Fibroblast of the aortic adventitia (primary cell): ENCODE measurements at places on chromosomes 2 and 18. TPM values are rescaled to one million over a fixed set of nuclear protein-coding genes. Genes with fewer than 3 reads are reported as not detected.
A peak's percentile ranks its signal among the peaks of the same experiment; 100 is the strongest.

- DNase-seq, result peak; percentile 79
Observed at GRCh38 chr2:3585261-3586109, 9.4 kb upstream of the COLEC11 start.

SKA1 gene
- 3.0 and 29.5 TPM in 2 replicates for total RNA-seq

GRCh38 chr2:205010196-205010595, 464.9 kb downstream of the PARD3B start:
- no peak for DNase-seq

TMEM169 gene
- total RNA-seq, result 0.36 TPM in 1 of 2 replicates, not detected in the other

DNA sequence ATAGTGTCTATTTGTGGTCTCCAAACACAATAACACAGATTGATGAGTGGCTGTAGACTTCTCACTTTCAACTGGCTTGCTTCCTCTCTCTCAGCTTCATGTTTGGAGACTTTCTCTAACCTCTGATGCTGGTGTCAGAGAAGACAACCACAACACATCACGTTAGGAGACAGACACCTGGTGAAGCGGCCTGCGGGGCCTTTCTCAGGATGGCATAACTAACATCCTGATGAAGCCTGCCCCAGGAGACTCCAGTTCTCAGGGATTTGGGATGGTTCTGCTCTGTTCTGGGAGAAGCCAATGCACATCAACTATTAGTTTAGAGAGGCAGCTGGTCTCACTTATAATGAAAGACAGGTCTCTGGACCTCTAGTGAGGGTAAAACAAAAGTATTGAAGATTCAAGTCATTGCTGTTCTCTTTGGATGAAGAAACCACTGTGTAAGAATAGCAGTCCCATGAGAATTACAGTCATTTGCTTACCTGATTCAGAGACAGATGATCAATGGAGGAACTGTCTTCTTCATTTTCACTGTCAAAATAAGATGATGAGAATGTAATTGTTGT, 2.0 kb downstream of the IL1A start:
- no peak for DNase-seq

GRCh38 chr2:36857713-36858112, 108.6 kb downstream of the STRN start:
- DNase-seq, result no peak

GRCh38 chr18:29104671-29105070, 927.7 kb upstream of the CDH2 start:
- no peak for DNase-seq

PRKCE gene
- 12.5 and 17.9 TPM in 2 replicates for total RNA-seq

DNA sequence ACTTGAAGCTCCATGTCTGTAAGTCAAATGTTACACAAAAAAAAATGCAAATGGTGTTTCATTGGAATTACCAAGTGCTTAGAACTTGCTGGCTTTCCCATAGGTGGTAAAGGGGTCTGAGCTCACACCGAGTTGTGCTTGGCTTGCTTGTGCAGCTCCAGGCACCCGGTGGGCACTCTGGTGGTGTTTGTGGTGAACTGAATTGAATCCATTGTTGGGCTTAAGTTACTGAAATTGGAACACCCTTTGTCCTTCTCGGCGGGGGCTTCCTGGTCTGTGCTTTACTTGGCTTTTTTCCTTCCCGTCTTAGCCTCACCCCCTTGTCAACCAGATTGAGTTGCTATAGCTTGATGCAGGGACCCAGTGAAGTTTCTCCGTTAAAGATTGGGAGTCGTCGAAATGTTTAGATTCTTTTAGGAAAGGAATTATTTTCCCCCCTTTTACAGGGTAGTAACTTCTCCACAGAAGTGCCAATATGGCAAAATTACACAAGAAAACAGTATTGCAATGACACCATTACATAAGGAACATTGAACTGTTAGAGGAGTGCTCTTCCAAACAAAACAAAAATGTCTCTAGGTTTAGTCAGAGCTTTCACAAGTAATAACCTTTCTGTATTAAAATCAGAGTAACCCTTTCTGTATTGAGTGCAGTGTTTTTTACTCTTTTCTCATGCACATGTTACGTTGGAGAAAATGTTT, 97.9 kb upstream of the IL1R2 start:
- DNase-seq, result peak; percentile 54

RAB31 gene
- total RNA-seq, result 68.4 and 90.4 TPM in 2 replicates

UCN gene
- 0.27 and 1.1 TPM in 2 replicates for total RNA-seq

DNA sequence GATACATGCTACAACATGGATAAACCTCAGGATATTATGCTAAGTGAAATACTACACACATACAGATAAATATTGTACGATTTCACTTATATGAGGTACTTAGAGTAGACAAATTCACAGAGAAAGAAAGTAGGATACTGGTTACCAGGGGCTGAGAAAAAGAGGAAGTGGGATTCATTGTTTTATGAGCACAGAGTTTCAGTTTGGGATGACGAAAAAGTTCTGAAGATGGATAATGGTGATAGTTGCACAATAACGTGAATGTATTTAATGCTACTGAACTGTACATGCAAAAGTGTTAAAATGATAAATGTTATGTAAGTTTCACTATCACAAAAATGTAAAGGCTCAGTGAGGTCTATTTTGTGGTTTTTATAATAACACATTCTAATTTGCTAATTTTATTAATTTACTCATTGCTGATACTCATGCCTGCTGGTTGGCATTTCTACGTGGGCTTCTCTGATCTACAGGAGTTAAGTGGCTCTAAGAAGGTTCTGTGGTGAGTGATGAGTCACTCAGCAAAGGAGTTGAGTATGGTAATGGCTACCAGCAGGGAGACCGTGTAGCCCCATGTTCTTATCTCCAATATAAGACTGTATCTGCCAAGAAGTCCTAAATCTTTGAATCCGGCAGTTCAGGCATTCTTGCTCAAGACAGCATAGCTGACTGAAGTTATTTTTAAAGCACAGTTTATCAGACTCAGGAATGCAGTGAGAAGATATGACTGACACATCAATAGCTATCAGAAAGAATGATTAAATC, 41.1 kb downstream of the UPP2 start:
- peak; percentile 7 for DNase-seq
